Naive thymus-derived CD8-positive, alpha-beta T cell (primary cell): ENCODE measurements at places on chromosomes 3 and 15. TPM values are rescaled to one million over a fixed set of nuclear protein-coding genes. Genes with fewer than 3 reads are reported as not detected.

Gene BOC
- not detected for total RNA-seq

Gene PARP14
- 45.3 TPM for total RNA-seq

Gene NPHP3
- total RNA-seq, result 63.5 TPM

Gene TMIE
- 2.1 TPM for total RNA-seq

Gene TTC21A
- 8.7 TPM for total RNA-seq

Gene VIPR1
- total RNA-seq, result 122 TPM

Gene SCN5A
- total RNA-seq, result 0.25 TPM

Gene KY
- not detected for total RNA-seq

Gene PRR20G
- total RNA-seq, result not detected

Gene CD80
- total RNA-seq, result not detected

Gene CCDC50
- 4.4 TPM for total RNA-seq

Gene C2CD4B
- total RNA-seq, result not detected

Gene C3orf22
- total RNA-seq, result not detected

Gene ESYT3
- total RNA-seq, result not detected

Gene FEZF2
- not detected for total RNA-seq

Gene ACKR4
- total RNA-seq, result 0.26 TPM

Gene SEMA3G
- not detected for total RNA-seq

Gene AMOTL2
- not detected for total RNA-seq

Gene CX3CR1
- 0.96 TPM for total RNA-seq

Gene CYP1A1
- 0.18 TPM for total RNA-seq

Gene REC114
- not detected for total RNA-seq

Gene RHCG
- not detected for total RNA-seq

Gene CCDC54
- not detected for total RNA-seq

Gene MINAR1
- total RNA-seq, result 0.47 TPM

Gene STRIT1
- total RNA-seq, result not detected

Gene LRRC2
- total RNA-seq, result 0.26 TPM

Gene RASGRF1
- not detected for total RNA-seq

Gene ITGB5
- total RNA-seq, result 1.4 TPM

Gene ZIC4
- not detected for total RNA-seq

Gene IGF2BP2
- total RNA-seq, result not detected

Gene TRPM1
- not detected for total RNA-seq

Gene ARF4
- total RNA-seq, result 52.0 TPM

Gene RBMS3
- not detected for total RNA-seq

Gene GOLGA8R
- total RNA-seq, result 6.9 TPM

Gene A4GNT
- not detected for total RNA-seq

Gene IQCF2
- not detected for total RNA-seq

Gene NR1I2
- total RNA-seq, result 0.86 TPM

Gene IQGAP1
- total RNA-seq, result 110 TPM

Gene CIB1
- total RNA-seq, result 110 TPM
